Calu3 (cell line): ENCODE measurements at places on chromosomes 16 and 17. TPM values are rescaled to one million over a fixed set of nuclear protein-coding genes. Genes with fewer than 3 reads are reported as not detected.

The EMC6 gene
- total RNA-seq: 38.2 and 42.9 TPM in 2 replicates

DNA sequence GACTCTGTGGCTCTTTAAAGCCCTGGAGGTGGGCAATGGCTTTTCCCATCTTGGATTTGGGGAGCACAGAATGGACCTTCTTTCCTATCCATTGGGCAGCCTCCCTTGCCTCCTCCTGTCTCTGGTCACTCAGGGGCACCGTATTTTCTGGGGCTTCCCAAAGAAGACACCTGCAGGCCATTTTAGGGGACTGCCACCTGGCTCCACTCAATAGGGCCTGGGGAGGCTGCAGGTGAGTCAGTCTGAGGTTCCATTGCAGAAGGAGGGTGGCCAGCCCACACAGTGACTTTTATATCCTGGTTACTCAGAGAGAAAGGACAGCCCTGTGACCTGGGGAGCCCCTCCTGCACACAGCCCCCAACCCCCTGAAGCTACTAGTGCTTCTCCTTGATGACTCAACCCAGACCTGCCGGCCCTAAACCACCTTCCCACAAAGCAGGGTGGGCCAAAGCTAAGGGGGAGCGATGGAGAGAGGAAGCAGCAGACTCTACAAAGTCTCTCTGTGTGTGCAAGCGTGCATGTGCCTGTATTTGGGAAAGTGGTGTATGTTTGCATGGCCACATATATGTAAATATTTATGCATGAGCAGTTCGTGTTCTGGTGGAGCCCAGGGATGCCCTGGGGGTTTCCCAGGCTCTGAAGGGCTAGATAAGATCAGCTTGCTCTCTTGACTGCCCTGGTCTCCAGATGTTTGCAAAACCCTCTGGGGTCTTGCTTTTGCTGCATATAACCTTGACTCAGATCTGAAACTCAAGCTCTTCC, 5.0 kb downstream of the CX3CL1 start:
- peak overlapping the region; percentile 93 for H3K27ac ChIP-seq
- H3K36me3 ChIP-seq: peaks cover 27% of the 10 kb centered on the region
- peak overlapping the region; percentile 28 for H3K4me3 ChIP-seq
- DNase-seq: peak; percentile 71
- H3K27me3 ChIP-seq: no peaks in the 10 kb centered on the region

GRCh38 chr16:22739077-22739476, 74.9 kb upstream of the HS3ST2 start:
- no peak overlapping the region for H3K4me3 ChIP-seq
- H3K27me3 ChIP-seq: no peaks in the 10 kb centered on the region
- H3K27ac ChIP-seq: no peak overlapping the region
- no peak for DNase-seq
- H3K4me1 ChIP-seq: no peaks in the 10 kb centered on the region

DNA sequence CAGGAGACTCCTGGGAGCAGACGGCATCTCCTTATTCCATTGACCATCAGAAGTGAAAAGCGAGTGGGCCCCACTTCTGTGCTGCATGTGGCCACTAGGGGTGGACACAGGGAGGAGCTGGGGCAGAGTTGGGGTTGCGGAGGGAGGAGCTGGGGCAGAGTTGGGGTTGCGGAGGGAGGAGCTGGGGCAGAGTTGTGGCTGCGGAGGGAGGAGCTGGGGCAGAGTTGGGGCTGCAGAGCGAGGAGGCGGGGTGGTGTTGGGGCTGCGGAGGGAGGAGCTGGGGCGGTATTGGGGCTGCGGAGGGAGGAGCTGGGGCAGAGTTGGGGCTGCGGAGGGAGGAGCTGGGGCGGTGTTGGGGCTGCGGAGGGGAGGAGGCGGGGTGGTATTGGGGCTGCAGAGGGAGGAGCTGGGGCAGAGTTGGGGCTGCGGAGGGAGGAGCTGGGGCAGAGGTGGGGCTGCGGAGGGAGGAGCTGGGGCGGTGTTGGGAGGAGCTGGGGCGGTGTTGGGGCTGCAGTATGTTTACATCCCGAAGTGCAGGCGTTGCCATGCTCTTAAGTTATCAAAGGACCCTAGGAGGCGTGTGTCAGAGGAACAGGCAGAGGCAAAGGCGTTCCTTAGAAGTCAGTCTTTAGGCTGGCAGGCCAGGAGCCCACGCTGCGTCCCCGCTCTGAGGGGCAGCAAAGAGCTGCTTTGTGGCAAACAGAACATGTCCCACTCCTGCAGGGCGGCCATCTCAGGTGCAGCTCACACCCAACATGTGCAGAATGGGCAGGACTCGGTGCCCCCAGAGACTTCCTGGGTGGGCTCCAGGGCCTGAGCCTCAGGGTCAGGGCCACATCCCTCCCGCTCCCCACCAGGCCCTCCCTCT, 76.0 kb downstream of the ZNF778 start:
- H3K4me1 ChIP-seq: peaks cover 20% of the 10 kb centered on the region
- no peak for DNase-seq
- peaks cover 83% of the 10 kb centered on the region for H3K36me3 ChIP-seq

DNA sequence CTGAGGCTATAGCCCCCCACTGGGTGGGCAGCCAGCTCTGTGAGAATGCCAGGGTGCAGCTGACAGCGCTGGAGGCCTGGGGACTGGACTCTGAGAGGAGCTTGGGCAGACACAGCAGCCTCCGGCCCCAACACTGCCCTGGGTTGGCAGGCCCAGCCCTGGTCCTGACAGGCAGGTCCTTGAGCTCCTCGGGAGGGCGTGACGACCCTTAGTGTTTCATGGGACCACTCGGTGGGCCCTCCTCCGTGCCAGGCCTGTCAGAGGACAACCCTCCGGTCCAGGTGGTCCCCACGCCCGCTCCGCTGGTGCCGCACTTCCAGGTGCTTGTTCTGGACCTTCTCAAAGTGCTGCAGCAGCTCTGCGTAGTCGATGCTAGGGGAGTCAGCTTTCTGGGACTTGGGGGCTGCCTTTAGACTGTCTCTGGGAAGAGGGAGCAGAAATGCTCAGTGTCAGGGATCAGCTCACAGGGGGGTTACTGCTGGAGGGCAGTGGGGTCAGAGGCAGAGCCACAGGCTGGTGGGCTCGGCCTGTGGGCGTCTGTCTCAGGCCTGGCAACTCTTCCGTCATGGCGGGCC, 1.9 kb upstream of the MTSS2 start:
- peaks cover 14% of the 10 kb centered on the region for H3K4me1 ChIP-seq
- H3K27me3 ChIP-seq: no peaks in the 10 kb centered on the region
- peak overlapping the region; percentile 77 for H3K27ac ChIP-seq
- H3K36me3 ChIP-seq: peaks cover 32% of the 10 kb centered on the region
- H3K4me3 ChIP-seq: no peak overlapping the region
